ENCODE measurements at places on chromosomes 16 and 17.

DNA sequence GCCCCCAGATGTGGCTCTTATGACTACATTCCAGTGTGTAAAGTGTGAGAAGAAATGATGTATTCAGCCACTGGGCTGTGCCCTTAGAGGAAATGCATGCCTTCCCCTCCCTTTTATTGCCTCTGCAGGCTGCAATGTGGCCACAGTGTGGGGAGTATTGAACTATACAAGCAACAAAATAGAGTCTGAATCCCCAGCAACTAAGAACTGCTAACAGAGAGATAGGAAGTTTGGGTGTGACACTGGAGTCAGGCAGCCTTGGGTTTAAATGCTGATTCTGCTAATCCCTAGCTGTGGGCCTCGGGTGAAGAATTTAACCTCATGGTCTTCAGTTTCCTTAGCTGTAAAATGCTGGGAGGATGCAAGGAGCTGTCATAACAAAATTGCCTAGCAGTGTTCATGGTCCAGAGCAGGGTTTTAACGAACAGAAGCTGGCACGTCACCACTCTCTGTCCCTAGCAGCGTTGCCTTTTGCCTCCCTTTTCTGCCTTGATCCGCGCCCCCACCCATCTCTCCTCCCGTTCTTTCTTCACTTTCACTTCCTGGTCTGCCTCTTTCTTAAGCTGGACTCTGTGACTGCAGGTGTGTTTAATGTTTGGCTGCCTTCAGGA lies 50.3 kb downstream of the KPNA2 start:
- DNase-seq, result no peak

DNA sequence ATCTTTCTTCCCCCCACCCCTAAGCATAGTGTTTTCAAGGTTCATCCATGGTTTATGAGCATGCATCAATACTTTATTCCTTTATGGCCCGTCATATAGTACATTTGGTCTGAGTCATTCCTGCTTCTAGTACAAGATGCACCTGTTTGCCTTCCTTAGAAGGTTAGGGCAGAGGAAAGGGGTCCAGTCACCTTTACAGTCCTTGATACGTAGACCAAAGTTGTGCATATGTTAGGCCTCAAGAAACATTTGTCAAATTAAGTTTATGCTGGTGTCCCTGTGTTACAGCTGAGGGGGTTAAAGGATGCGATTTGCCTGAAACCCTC lies 1.4 kb downstream of the CYB5D2 start:
- no peak for DNase-seq

DNA sequence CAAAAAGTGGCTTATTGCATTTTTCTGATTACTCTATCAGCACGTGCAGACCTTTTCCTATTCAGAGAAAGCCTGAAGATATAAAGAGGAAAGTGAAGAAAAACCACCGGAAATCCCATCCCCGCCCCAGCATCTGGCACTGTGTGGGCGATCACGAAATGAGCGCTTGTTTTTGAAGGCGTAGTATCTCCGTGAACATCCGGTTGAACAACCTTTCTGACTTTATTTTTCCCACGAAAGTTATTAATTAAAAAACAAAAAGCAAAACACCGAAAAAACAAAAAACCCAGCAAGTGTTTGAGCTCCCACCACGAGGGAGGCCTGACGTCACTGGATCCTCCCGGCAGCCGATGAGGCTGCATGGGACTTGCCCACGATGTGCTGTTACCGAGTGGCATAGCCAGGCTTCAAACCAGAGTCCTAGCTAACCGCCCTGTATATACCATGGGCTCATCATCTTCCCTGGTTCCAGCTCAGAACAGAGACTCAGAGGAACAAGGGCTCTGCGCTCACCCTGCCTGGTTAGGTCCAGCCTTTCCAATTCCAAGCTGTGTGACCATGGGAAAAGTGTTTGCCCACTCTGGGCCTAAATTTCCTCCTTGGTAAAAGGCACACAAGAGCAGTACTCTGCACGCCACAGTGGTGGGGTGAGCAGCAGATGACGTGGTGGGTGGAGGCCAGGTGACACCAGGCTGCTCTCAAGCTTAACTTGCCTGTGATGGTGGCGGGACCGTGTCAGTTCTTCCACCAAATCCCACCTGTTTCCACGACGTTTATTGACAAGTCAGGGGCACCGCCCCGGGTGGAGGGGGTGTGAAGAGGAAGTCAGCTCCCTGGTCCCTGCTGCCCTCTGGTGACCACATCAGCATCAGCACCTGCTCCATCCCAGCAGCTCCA lies 34.3 kb upstream of the IL21R start:
- DNase-seq, result peak; percentile 3

DNA sequence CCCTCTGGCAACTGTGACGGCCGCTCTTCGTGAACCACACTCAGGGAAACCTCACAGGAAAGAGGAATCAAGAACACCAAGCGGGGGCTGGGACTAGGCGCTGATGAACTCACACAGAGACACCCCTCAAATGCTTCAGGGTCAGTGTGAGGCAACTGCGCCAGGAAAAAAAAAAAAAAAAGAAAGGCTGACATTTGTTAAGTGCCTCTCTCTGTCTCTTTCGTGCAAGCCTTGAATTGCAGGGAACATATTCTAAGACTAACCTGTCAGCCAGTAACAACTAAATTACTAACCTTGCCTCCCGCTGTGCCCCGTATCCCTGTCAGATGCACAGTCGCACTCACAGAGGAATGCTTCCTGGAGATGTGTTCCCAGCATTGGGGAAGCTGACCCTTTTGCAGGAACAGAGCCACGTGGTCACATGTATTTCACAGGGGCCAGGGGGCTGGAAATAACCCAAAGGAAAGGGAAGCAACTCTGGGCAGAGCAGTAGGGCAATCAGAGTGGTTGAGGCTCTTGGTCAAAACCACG lies 247.8 kb downstream of the XYLT1 start:
- no peak for DNase-seq

GRCh38 chr17:17580662-17581470 lies 10.6 kb downstream of the PEMT start:
- DNase-seq, result no peak

- peak; percentile 13 for DNase-seq
These were observed 11.0 kb upstream of the ZNHIT3 start for GRCh38 chr17:36475346-36475970.

DNA sequence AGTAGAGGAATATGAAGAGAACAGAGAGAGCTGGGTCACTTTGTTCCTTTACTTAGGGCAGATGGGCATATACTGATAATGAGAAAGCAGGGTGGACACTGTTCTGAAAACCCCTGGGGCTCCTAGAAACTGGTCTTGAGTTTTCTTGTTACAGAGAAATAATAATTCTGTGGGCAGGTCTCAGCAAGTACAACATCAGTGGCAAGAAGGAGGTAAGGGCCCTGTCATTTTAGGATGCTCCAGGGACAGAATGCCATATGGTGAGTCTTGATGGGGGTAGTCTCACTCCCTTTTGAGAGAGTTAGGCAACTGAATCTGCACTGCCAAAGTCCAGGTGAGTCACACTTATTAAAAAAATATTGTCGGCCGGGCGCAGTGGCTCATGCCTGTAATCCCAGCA lies 102.3 kb downstream of the KCNJ2 start:
- no peak for DNase-seq

DNA sequence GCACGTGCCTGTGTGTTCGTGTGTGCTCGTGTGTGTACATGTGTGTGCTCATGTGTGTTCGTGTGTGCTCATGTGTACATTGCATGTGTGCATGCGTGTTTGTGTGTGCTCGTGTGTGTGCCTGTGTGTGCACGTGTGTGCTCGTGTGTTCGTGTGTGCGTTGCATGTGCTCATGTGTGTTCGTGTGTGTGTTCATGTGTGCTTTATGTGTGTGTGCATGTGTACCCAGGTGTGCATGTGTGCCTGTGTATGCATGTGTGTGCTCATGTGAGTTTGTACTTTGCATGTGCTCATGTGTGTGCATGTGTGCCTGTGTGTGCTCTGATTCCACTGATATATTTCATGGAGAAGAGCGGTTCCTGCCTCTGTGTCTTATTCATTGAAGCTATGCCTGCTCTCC lies 265.5 kb downstream of the FOXL1 start:
- no peak for DNase-seq

- DNase-seq, result no peak
These were observed 84.8 kb upstream of the HNF1B start for GRCh38 chr17:37829592-37830123.

GRCh38 chr17:80929449-80929848 lies 62.2 kb upstream of the CHMP6 start:
- no peak for DNase-seq

GRCh38 chr16:9966569-9967157 lies 215.6 kb downstream of the GRIN2A start:
- no peak for DNase-seq

- peak; percentile 51 for DNase-seq
These were observed 13.5 kb upstream of the ITGB3 start for GRCh38 chr17:47239967-47240651.

DNA sequence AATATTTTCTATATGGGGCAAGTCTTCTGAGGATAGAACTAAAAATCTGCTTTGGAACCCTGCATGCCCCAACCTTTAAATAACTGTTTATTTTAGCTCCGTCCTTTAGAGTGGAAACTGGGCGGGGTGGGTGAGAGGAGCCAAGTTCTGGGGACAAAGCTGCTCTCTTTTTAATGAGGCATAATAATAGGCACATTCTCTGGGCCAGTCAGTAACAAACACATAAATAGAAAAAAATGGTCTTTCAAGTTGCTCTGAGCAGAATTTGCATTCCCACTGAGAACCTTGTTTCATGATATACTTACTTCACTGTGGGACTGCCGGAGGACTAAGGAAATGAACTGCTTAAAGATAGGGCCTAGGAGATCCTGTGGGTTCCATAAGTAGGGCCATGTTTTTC lies 51.5 kb downstream of the KNOP1 start:
- no peak for DNase-seq

DNA sequence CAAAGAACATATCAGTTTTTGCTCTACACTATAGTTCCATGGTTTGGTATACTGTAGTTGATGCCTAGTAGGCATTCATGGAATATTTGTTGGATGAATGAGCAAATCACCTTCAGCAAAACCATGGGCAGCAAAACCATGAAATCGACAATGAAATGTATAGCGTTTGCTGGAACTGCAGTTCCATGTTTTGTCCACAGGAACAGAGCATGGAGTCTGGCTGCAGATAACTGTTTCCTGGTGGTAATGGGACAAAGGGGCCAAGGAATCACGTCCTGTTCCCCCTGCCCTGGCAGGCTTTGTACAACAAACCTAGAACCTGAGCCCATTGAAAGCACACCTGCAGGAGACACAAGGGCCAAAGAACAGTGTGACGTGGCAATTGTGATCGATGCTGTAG lies 101.1 kb downstream of the USP31 start:
- no peak for DNase-seq

- DNase-seq, result peak; percentile 7
These were observed 2.0 kb downstream of the NPTX1 start for GRCh38 chr17:80474231-80474960.

GRCh38 chr16:11050944-11051343 lies 106.6 kb downstream of the CLEC16A start:
- DNase-seq, result no peak

GRCh38 chr17:30318155-30318554 lies 15.7 kb downstream of the TMIGD1 start:
- no peak for DNase-seq

DNA sequence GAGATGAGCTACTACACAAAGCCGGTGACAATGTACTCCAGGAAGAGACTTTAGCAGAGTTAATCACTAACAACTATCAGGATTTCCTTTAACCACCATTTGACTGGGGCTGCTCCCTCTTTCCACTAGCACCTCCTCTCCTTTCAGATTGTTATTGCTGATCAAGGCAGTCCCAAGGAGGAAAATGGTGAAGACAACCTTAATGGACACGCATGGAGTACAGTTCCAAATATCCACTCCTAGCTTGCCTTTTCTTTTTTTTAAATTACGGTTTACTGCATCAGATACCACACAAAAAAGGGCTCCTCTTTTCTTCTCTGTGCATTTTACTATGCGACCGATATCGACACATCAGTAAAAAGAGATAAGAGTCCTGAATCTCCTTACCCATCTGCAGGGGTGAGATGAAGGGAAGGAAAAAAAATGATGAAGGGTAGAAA lies 30.9 kb downstream of the FAM222B start:
- peak; percentile 28 for DNase-seq

DNA sequence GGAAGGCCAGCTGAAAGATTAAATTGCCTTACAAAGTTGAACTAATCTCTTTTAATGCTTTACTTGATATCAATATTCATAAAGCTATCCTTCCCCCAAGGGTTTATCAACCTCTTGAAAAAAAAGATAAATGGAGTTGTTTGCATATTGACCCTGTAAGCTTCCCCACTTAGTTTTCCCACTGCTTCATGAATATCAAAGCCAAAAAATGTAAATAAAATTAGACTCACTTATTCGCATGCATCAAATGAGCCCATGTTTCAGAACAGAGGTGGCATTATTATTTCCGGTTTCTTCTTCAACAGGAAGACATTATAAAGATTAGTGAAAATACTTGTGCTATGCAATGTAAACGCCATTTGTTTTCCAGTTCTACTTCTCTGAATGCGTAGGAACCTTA lies 150.7 kb downstream of the CDH11 start:
- DNase-seq, result no peak

- DNase-seq, result no peak
These were observed 2.4 kb downstream of the CCR7 start for GRCh38 chr17:40562838-40563219.

- DNase-seq, result no peak
These were observed 23.5 kb downstream of the SMTNL2 start for GRCh38 chr17:4607773-4608187.

GRCh38 chr17:40479754-40480480 lies 21.5 kb downstream of the TNS4 start:
- DNase-seq, result no peak

- no peak for DNase-seq
These were observed 359.6 kb upstream of the CCL2 start for GRCh38 chr17:33895491-33895890.

GRCh38 chr16:85577899-85578598 lies 35.1 kb upstream of the GSE1 start:
- DNase-seq, result no peak

DNA sequence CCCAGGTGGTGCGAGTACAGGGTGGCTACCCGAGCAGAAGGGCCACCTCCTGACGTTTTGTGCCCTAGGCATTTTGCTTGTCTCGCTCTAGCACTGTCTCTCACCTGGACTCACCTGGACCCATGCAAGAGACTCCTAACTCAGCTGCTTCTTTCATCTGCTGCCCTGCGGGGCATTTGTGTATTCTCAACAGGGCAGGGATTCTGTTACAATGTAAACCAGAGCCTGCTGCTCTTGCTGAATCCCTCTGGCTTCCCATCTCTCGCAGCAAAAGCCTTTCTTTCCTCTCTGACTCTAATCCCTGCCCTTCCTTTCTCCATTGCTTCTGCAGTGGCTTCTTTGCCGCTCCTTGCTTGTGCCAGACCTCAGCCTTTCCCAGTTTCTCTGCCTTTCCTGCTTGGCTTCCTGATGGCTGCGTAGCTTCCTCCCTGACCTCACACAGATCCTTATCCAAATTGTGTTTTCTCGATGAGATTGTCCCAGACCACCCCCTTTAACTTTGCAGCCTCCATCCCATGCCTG lies 10.2 kb downstream of the ARSG start:
- no peak for DNase-seq

GRCh38 chr17:35799942-35800341 lies 4.5 kb upstream of the MMP28 start:
- DNase-seq, result peak; percentile 10

DNA sequence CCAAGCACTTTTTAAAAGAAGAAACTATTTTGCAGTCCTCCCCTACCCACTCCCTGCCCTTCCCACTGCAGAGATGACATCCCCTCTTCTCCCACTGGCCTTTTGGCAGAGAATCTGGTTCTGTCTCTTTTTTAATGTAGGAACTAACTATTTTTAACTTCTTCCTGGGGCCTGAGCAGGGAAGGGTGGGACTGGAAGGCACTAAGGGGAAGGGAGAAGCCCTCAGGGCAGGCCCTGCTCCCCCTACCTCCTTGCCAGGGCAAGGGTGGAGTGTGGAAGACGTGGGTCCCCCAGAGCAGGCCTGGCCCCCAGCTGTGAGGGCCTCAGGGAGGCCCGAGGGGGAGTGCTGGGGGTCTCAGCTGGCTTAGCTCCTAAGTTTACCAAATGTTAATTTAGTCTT lies 19.5 kb downstream of the UNC13D start:
- no peak for DNase-seq

Data from NCI-H1105 treated with DMSO at 0.1 percent for 48 hours (cell line).